Effector memory CD8-positive, alpha-beta T cell (primary cell): ENCODE measurements at places on chromosomes 7 and 10.
A peak's percentile ranks its signal among the peaks of the same experiment; 100 is the strongest.

DNA sequence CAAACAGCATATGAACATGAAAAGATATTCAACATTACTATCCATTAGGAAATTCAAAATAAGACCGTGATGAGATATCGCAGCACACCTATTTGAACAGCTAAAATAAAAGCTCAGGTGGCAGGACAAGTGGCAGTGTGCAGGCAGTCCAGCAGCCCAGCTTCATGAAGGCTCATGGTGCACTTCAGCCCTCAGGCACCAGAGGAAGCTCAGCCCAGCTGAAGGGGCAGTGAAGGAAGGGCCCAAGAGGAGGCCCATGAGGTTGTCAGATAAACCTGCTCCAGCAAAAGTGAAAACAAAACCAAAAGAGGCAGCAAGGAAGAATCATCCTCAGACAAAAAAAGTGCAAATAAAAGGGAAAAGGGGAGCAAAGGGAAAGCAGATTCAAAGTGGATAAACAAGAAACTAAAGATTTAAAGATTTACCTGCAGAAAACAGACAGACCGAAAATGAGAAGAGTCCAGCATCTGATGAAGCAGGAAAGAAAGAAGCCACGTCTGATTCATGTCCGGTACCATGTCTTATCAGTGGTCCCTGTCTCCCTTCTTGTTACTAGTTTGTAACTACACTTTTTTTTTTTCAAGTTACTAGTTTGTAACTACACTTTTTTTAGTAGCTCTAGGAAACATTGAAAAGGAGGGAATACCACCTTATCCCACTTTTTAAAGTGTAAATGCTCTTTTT is 15.0 kb upstream of the FAM24B start:
- DNase-seq: no peak
- H3K4me3 ChIP-seq: no peak overlapping the region
- no peaks in the 10 kb centered on the region for H3K36me3 ChIP-seq
- no peaks in the 10 kb centered on the region for H3K27me3 ChIP-seq
- no peak overlapping the region for H3K27ac ChIP-seq
- H3K4me1 ChIP-seq: no peaks in the 10 kb centered on the region

DNA sequence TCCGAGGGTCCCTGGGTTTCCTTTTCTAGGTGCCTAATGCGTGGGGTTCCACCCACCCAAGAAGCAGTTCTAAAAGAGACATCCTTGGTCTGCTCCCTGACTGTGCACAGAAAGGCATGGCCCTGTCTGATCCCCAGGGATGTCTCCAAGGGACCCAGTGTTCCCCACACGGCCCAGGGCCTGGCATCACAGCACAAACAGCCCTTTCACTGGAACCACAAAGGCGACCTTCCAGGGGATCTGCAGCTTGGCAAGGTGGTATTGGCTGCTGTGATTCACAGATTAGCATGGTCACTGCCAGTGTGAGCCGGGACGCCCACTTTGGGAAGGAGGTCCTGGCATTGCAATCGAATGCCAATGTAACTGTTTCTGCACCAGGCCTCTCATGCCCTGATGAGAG is 6.4 kb downstream of the KCNMA1 start:
- H3K27me3 ChIP-seq: peaks cover 83% of the 10 kb centered on the region
- H3K36me3 ChIP-seq: no peaks in the 10 kb centered on the region
- H3K4me1 ChIP-seq: no peaks in the 10 kb centered on the region
- no peak for DNase-seq
- no peak overlapping the region for H3K27ac ChIP-seq

GRCh38 chr7:102291056-102291915 is 4.6 kb downstream of the SH2B2 start:
- peak overlapping the region; percentile 35 for H3K27ac ChIP-seq
- H3K4me1 ChIP-seq: peaks cover 4% of the 10 kb centered on the region
- H3K36me3 ChIP-seq: no peaks in the 10 kb centered on the region
- no peak for DNase-seq
- no peak overlapping the region for H3K4me3 ChIP-seq

GRCh38 chr10:59382831-59383295 is 20.5 kb upstream of the FAM13C start:
- no peak overlapping the region for H3K4me3 ChIP-seq
- no peak overlapping the region for H3K27ac ChIP-seq
- no peaks in the 10 kb centered on the region for H3K4me1 ChIP-seq
- no peak for DNase-seq

DNA sequence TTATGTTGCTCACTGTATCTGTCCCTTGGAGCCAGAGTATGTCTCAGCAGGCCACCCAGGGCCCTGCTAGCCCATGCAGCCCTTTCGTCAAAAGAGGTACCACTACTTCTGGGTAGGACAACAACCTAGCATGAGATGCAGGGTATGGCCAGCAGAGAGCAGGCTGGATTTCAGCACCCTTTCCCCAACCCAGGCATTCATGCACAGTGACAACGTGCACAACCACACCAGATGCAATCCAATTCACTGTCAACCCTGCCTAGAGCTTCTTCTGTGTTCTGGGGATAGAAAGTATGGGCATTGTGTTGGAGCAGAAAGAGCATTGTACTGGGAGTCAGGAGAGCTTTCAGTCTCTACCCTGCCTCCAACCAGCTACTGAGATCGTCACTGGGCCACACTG is 37.9 kb downstream of the JAZF1 start:
- peaks cover 11% of the 10 kb centered on the region for H3K4me1 ChIP-seq
- no peak for DNase-seq
- no peak overlapping the region for H3K4me3 ChIP-seq
- peak overlapping the region; percentile 51 for H3K27ac ChIP-seq

GRCh38 chr10:28794986-28795385 is 117.7 kb downstream of the BAMBI start:
- H3K4me1 ChIP-seq: no peaks in the 10 kb centered on the region
- H3K27ac ChIP-seq: no peak overlapping the region
- no peak overlapping the region for H3K4me3 ChIP-seq
- no peaks in the 10 kb centered on the region for H3K36me3 ChIP-seq
- DNase-seq: no peak

GRCh38 chr7:21967598-21968003 is 21.9 kb upstream of the CDCA7L start:
- DNase-seq: peak; percentile 5
- H3K27me3 ChIP-seq: peaks cover 9% of the 10 kb centered on the region
- H3K36me3 ChIP-seq: no peaks in the 10 kb centered on the region
- peaks cover 4% of the 10 kb centered on the region for H3K4me1 ChIP-seq

GRCh38 chr10:99537989-99538917 is 5.5 kb downstream of the NKX2-3 start:
- no peak overlapping the region for H3K4me3 ChIP-seq
- no peak overlapping the region for H3K27ac ChIP-seq
- peaks cover 7% of the 10 kb centered on the region for H3K36me3 ChIP-seq
- peaks cover 15% of the 10 kb centered on the region for H3K4me1 ChIP-seq
- no peak for DNase-seq

DNA sequence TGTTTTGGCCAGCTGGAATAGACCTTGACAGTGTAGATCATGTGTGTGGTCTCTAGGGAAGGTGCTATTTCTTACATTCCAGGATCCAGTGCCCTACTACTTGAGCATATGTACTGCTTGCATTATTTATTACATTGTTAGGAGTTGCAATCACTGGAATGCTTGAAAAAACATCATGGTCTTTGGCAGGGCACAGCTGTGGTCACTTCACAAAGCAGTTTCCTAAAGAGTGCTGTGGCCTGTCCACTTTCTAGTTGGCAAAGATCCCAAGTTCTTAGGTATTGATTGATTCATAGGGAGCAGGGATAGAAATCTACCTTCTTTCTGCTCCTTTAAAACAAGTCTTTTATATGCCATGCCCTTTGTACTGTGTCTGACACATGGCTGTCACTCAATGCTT is 4.6 kb downstream of the C7orf25 start:
- no peak overlapping the region for H3K4me3 ChIP-seq
- H3K27me3 ChIP-seq: no peaks in the 10 kb centered on the region
- H3K4me1 ChIP-seq: peaks cover 33% of the 10 kb centered on the region
- no peak for DNase-seq
- H3K27ac ChIP-seq: no peak overlapping the region

- no peak overlapping the region for H3K4me3 ChIP-seq
- H3K27ac ChIP-seq: no peak overlapping the region
- H3K4me1 ChIP-seq: no peaks in the 10 kb centered on the region
- no peaks in the 10 kb centered on the region for H3K36me3 ChIP-seq
Measured at GRCh38 chr10:108862676-108863350, 1060.5 kb downstream of the XPNPEP1 start.

GRCh38 chr10:79262131-79262530 is 85.1 kb upstream of the PPIF start:
- DNase-seq: no peak
- H3K27ac ChIP-seq: peak overlapping the region; percentile 86
- H3K36me3 ChIP-seq: peaks cover 7% of the 10 kb centered on the region
- H3K4me1 ChIP-seq: peaks cover 60% of the 10 kb centered on the region
